Kidney capillary endothelial cell (primary cell): ENCODE measurements at places on chromosomes 2 and 18.

DNA sequence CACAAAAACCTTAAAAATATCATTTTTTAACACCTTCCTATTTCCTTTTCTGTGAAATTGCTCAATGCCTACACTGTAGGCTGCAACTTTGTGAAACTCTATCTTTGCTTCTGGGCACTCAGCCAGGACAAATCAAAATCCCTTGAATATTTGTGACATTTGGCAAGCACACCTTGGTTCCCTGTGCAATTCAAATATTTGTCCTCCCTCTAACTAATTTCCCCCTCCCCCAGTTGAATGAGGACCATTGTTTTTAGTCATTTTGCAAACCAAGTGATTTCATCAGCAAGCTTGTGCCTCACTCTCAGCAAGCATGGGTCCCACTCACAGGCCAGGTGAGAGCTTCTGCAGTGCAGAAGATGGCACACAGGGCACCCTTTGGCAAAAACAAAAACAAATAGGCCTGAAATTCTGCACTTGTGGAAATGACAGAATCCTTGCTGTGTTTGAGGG is 541.5 kb downstream of the CNTNAP5 start:
- DNase-seq = no peak

DNA sequence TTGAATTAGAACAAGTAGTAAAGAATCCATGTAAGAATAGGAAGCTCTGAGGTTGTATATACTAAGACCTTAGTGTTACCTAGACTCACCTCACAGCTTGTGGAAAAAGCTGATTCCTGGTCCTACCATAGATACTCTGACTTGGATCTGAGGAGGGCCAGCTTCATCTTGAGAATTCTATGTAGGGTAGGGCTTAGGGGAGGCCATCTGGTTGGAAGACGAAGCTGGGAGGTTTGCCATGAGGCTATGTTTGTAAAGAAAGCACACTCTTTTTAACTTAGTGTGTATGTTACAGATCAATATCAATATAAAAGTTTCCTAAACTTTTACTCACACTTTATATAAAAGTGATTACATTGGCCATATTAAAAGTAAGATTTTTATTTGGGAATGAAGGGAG is 77.1 kb upstream of the GALNT5 start:
- no peak for DNase-seq

- no peak for DNase-seq
These were observed 133.2 kb downstream of the ARHGAP15 start for GRCh38 chr2:143262389-143262788.

DNA sequence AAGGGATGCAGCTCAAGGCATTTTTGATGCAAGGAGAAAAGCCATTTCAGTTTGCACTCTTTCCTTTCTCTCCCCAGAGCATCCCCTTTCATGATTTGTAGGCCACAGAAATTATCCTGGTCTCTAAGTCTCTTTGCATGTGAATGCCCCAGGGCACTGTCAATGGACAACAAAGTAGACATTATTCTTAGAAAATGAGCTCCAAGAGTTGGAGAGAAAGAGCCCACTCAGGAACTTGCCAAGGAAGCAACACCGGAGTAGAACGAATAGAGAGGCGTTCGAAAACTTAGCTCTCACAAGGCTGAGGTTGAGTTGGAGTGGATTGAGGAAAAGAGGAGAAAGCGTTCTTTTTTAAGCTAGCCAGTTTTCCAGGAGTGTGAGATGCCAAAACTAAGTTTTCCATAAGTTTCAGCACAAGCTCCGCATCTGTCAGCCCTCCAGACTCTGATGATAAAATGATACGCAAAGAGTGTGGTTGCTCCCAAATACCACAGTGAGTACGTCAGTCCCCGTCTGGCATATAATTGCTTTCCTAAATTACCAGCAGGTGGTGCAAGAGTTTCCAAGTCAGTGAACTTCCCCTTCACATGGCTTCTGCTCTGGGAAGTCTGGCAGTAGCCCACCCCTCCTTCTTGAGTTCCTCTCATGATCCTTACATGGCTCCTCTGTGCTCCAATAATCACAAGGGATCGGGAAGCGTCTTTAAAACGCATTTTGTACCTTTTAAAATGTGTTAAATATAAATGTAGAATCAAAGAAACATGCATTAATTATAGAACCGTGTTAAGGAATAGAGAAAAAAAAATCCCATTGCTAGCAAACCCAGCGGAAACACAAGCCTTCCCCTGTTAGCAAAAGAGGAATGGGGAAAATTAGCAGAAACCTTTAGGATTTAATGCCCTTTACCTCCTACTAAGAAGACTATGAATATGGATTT is 1060.6 kb upstream of the FANCL start:
- DNase-seq = peak; percentile 42

- no peak for DNase-seq
These were observed 58.8 kb upstream of the HDAC4 start for GRCh38 chr2:239459606-239460005.

DNA sequence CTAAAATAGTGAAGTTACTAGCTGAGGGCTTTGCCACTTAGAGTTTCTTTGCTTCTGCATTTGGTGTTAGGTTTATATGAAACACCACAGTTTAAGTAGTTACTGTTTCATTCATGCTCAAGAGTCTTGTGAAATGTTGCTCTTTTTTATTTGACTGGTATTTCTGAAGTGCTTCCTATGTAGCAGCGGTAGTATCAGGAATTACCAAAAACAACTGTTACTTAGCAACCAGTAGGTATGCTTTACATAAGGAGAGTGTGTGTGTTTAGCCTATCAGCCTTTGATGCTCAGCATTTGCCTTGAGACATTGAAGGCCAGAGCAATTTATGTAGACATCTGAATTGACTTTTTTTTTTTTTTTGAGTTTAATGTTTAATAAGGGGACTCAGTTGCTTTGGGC is 3.6 kb downstream of the DIS3L2 start:
- DNase-seq = no peak

DNA sequence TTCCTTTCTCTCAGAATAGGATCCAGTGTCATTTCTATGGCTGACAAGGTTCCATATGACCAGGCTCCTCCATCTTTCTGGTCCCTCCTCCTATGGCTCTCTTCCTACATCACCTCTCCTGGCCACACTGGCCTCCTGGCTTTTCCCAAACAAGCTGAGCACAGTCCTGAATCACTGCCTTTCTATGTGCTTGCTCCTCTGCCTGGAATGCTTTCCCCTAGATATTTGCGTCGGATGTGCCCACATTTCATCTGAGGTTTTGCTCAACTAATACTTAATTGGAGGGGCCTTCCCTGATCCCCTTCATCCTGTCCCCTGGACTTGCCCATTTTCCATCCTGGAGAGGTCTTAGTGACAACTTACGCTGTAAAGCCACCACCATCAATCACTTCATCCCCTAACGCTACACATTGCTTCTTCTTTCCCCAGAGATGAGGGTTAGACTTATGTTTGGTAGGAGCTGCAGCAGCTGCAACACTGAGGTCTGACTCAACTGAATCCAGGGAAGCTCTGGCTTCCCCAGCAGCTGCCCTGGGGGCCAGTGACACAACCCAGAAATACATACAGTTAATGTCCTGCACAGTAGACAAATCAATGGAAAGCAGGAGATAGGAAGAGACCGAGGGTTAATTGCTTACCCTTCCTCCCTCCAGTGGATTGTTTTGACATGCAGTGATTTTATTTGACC is 42.9 kb downstream of the QPCT start:
- DNase-seq = no peak

DNA sequence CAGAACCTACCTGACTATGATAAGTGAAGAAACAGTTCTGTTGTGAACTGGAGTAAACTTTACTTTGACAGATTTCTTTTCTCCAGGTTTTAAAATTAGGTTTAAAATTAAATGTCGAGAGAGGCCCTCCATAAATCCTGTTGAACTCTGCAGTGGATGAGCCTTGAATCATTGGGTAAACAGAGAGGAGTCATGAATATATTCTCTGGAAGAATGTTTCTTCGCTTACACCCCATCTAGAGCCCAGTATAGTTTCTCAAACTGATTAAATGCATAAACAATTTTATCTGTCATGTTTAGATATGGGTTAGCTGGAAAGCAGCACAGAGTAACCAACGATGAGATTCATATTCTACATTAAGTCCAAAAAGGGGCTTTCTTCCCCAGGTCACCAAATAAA is 84.0 kb downstream of the ZAP70 start:
- DNase-seq = no peak

GRCh38 chr18:23824669-23825068 is 135.4 kb downstream of the LAMA3 start:
- no peak for DNase-seq

DNA sequence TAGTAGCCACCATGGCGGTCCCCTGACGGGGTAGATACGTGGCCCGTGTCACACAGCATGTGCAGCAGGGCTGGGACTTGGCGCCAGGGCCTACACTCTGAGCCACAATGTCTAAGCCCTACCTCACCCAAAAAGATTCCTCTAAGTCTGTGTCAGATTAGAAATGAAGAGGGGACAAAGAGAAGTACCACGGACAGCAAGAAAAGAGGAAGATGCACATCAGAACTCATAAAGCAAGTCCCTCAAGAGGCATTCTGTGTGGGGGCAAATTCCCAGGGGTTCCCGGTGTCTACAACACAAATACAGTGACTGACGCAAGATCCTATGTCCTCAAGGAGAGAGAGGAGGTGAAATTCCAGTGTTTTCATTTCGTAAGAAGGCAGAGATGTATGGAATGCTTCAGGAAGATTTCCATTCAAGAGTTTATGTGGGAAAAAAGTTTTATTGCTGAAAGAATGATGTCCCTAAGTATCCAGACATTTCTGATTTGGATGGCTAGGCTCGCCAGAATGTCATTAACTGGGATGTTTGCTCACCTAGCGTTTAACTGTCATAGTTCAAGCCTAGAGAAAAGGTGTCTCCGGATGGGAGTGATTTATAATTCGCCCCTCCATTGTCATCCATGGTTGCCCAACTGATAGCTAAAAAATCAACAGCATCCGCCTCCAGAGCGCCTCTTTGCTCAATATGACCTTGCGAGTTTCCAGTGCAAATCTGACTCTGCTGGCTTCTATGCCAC is 75.6 kb upstream of the CHMP1B start:
- DNase-seq = no peak

DNA sequence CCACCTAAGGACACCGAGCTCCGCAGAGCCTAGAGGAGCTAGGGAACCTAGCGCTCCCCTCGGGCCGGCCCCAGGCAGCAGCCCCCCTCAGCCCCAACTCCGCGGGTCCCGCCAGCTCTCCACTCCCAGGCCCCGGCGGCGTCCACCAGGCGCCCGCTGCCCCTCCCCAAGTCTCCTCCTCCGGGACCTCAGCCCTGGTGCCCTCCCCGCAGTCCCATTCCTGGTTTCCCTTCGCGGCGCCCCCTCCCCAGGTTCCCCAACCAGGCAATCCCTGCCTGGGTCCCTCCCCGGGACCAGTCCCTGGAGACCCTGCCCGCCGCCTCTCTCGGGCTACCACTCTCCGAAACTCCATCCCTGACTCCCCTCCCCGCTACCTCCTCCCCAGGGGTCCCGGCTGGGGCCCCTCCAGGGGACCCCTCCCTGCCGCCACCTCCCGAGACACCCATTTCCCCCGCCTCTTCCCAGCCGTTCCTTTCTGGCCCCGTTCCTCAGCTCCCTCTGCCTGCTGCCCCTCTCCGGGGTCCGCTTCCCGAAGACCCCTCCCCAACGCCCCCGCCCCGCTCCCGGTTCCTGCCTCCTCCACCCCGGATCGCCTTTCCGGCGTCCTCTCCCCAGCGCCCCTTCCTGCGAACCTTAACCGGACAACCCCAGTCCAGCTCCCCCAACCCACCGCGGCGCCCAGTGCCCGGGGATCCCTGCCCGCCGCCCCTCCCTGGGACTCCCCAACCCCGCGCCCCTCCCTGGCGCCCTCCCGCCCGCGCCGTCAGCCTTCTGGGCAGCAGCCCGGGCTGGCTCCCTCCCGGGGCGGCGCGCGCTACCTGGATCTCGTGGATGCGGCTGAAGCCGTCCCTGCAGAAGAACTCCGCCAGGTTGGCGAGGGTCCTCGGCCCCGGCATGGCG is 678 bp downstream of the CYP27C1 start:
- DNase-seq = no peak

- DNase-seq = no peak
These were observed 78.3 kb downstream of the SH3BP4 start for GRCh38 chr2:235030126-235030525.

DNA sequence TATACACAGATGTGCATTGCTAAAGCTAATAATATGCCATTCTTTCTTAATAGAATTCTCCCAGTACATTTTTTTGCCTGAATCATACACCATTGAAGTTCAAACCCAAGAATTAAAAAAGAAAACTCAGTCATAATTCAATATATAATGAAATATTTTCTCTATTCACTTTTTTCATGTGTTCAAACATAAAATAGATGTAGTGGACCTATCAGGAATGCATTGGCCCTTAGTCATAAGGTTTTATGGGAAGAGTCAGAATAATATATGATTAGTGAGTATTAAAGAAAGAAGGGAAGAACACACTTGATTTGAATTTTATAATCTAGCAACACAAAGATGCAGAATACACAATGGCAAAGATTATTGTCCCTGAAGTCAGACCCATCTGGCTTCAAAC is 297.0 kb upstream of the COL3A1 start:
- DNase-seq = no peak

DNA sequence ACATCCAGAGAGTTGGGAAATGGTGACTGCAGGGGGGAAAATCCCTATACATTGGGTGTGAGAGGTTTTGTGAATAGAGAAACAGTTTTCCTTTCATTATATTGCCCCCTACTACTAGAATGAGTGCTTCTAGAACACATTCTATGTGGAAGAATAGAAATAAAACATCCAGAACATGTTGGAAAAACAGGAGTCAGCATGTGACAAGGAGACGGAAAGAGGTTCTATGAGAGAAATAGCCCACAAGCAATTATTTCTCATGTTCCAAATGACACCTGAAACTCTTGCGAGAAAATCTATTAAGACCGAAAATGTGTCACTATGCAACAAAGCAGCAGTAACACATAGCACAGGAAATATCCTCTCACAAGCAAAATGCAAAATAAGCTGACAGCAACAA is 202.7 kb upstream of the SPOPL start:
- no peak for DNase-seq

DNA sequence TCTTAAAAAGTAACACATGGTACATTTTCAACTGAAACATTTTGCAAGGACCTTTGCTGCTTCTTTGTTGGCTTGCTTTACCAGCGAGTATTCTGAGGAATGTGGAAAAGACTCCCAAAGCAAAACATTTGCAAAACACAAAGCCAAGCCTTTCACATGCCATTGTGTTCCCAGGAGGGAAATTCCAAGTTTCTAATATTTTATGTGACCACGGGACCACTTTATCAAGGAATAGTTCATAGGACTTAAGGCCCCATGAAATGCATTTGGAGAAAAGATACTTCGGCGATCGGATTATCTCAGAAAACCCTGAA is 26.2 kb downstream of the CYP27C1 start:
- DNase-seq = no peak

GRCh38 chr2:172398440-172398839 is 28.9 kb upstream of the ITGA6 start:
- DNase-seq = no peak

GRCh38 chr2:115880558-115880957 is 1438.1 kb downstream of the DPP10 start:
- no peak for DNase-seq

DNA sequence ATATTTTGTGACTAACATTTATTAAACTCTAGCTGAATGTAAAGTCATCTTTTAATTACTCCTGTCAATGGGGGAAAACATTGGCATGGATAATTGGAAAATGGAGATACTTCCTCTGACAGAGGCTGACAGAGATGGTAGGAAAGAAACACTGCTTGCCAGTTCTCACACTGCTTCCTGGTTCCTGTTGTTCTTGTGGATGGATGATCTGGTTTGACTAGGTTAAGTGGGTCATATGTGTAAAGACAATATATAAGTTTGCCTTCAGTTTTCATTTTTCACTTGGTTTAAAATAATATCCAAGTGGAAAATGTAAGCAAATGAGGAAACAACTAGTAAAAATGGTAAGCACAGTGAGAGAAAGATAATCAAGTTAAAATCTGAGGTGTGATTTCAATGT is 188.8 kb upstream of the CWC22 start:
- no peak for DNase-seq

GRCh38 chr2:175207741-175208438 is 26.4 kb upstream of the ATP5MC3 start:
- DNase-seq = no peak
